ENCODE measurements at places on chromosomes 4 and X.

DNA sequence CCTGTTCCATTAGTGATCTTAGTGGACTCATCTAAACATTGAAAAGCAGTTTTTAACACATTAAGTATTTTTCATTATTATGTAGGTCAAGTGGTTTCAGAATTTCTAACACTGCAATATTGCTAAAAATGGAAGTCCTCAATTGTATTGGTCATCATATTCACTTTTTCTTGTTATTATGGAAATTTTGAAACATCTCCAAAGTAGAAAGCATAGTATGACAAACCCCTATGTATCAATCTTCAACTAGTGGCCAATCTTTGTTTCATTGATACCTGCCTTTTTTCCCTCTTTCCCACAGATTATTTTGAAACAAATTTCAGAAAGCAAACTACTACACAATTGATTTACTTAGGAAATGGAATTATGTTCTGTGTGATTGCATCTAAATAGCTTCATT, 14.5 kb upstream of the ABCG2 start:
- DNase-seq: no peak

DNA sequence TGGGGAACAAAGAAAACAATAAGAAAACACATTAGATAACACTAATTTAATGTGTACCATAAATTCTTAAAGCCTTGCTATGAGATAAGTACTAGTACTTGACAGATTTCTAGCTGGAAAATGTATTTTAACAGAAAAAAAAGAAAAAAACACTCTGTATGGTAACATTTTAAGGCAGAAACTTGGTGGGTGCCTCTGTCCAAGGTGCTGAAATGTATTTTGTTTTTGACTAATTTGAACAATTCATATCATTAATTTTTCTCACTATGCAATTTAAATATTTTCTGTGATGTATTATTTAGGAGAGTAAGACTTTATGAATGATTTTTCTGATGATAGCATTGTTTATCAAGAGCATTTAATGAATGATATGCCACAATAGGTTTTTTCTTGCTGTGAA, 107.5 kb downstream of the GABRG1 start:
- DNase-seq: no peak

DNA sequence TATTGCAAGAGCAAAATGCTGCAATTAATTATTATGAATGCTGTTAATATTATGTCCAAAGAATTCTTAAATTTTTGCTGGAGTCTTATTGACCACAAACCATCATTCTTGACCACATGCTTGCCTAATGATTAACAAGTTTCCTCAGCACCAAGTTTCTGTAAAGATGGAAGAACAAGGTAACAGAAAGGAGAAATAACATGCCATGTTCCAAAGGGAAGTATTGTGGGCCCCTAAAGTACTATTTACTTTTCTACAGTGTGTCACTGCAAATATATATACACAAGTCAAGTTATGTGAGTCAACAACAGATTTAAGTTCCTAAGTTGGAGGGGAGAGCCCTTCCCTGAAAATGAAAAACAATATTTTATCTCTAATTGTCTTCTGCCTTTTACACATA, 20.6 kb downstream of the FAM47E start:
- no peak for DNase-seq

DNA sequence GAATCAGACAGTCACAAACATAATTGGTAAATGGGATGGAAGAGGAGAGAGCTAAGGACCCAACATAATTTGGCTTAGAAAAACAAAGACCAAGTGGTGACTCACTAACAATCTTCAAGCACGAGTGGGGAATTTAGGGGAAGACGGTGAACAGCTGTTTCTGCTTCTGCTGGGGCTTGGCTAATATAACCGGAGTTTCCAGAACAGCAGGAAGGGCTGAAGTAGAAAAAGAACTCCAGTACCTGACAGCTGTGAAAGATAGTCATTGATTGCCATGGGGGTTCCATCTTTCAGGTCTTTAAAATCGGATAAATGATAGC, 290.9 kb upstream of the LDB2 start:
- no peak for DNase-seq

GRCh38 chrX:118254611-118255010, 91.3 kb upstream of the WDR44 start:
- DNase-seq: peak; percentile 3

- DNase-seq: no peak
These were observed 270.4 kb downstream of the LDB2 start for GRCh38 chr4:16627999-16628398.

DNA sequence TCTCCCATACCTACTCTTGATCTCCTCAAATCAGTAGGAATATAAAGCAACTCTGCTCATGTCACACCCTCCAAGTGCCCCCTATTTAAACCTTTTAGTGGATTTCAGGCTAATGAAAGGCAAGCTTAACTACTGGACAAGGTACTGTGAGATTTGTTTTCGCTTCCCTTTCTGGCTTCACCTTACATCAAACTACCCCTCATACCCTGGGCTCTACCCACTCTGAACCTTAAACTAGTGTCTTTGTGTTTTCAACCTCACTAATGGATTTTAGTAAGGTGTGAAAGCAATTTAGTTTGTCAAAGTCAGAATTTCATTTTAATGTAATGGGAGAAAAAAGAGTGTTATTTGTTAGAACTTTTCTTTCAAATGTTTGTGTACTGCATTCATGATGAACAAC, 291.7 kb downstream of the INPP4B start:
- no peak for DNase-seq

GRCh38 chrX:139202742-139203420, 327.7 kb upstream of the F9 start:
- no peak for DNase-seq

DNA sequence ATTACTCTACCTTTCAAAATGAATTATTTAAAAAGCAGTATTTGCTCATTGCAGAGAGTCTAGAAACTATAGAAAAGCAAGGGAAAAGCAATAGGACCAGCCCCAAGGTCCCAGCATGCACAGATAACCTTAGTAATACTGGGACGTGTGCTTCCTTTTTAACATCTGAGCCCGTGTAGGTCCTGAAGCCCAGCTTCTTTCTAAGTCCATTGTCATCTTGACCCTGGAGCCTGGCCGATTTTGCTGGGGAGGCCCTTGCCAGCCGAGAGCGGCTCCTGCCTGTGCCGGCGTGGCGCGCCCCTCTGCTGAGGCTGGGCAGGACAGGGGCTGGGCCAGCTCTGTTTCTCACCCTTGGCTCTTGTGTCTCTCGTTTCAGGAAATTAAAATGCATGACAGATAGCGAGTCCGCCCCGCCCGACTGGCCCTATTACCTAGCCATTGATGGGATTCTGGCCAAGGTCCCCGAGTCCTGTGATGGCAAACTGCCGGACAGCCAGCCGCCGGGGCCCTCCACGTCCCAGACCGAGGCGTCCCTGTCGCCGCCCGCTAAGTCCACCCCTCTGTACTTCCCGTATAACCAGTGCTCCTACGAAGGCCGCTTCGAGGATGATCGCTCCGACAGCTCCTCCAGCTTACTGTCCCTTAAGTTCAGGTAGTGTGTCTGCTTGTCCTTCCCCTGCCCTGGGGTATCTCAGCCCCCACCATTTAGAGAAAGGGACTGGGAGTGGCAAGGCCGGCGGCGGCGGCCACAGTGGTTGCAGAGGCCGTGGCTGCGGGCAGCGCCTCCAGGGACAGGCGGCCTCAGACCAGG, 4.1 kb downstream of the MSANTD1 start:
- DNase-seq: no peak

GRCh38 chr4:181265370-181265769, 977.8 kb upstream of the TENM3 start:
- DNase-seq: no peak

DNA sequence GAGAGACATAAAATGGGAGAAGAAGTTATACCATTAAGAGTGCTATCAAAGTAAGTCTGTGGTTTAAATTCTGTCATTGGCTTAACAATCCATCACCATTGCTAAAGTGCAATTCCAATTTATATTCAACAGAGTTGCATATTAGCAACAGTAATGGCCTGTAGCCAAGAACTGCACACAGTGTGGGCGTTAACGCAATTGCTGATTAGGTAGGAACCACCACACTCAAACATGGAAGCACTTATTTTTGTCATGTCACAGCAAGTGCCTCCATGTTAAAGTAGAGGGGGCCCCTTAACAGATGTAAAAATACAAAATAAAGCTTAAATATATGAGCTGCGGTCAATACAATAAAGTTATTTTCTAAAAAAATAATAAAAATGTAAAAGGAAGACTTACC, 10.8 kb downstream of the LARP7 start:
- no peak for DNase-seq

- DNase-seq: no peak
These were observed 24.2 kb downstream of the RBPJ start for GRCh38 chr4:26344901-26345564.

- no peak for DNase-seq
These were observed 4.9 kb upstream of the SHISA3 start for GRCh38 chr4:42392436-42392835.

- DNase-seq: no peak
These were observed 139.7 kb downstream of the EFHC2 start for GRCh38 chrX:44203791-44204190.

- peak; percentile 67 for DNase-seq
These were observed 172.6 kb downstream of the FHIP1A start for GRCh38 chr4:151581570-151581969.

DNA sequence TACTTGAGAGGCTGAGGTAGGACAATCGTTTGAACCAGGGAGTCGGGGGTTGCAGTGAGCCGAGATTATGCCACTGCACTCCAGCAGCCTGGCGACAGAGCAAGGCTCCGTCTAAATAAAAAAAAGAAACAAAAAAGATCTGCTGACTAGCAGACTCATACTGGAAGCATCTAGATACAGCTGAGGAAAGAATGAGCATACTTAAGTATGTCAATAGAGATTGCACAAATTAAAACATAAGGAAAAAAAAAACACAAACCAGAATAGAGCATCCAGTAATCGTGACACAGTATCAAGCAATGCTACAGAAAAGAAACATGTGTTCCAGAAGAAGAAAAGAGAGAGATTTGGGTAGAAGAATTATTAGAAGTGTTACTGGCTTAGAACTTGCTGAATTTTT, 105.5 kb upstream of the SPOCK3 start:
- DNase-seq: no peak

- no peak for DNase-seq
These were observed 104.6 kb downstream of the TMEM144 start for GRCh38 chr4:158314756-158315487.

DNA sequence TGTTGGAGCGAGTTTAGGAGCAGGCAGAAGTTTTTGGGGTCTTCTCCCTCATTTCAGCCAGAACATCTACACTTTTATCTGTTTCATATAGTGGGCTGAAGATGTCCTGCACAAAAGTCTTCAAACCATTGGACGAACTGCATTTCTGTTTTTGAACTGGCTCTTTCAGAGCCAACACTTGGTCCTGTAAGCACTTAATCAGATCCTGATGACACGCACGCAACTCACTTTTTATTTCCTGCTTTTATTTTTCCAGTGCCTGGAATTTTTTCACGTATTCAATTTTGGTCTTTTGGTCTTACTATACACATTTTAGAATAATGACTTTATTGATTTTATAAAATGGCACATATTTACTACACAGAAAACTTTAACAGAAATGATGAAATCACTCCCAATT, 40.2 kb upstream of the NKX3-2 start:
- no peak for DNase-seq

DNA sequence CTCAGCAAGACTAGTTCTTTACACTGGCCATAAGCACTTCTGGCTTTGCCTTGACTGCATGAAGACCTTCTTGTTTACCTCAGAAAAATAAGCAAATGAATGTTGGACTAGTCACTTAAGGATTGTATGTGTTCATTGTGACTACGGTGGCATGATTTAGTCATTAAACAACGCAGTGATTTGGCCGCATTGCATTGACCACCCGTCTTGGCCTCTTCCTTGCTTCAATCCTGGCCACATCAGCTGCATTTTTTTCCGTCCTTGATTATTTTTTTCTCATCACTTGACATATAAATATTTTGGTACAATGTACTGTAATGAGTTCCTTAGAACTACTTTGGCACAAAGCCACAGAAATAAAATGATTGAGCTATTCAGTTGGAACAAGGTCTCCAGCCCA, 656.2 kb downstream of the RAB28 start:
- DNase-seq: no peak

DNA sequence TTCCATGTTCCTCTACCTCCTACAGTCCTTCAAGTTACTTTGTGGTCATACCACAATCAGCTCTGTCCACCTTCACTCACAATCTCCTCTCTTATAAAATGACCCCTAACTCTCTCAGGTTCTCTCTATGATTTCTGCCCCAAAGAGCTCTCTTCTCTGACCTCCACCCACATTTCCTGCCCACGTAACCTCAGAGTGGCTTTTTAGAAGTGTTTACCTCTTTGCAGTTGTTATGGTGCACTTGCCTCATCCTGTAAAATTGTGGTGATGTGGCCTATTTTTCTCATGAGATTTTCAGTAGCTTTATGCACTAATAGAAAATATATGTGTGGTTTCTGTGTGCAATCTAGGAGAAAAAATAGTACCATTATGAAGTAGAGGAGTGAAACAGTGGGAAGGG, 215.8 kb downstream of the PACRGL start:
- DNase-seq: no peak

DNA sequence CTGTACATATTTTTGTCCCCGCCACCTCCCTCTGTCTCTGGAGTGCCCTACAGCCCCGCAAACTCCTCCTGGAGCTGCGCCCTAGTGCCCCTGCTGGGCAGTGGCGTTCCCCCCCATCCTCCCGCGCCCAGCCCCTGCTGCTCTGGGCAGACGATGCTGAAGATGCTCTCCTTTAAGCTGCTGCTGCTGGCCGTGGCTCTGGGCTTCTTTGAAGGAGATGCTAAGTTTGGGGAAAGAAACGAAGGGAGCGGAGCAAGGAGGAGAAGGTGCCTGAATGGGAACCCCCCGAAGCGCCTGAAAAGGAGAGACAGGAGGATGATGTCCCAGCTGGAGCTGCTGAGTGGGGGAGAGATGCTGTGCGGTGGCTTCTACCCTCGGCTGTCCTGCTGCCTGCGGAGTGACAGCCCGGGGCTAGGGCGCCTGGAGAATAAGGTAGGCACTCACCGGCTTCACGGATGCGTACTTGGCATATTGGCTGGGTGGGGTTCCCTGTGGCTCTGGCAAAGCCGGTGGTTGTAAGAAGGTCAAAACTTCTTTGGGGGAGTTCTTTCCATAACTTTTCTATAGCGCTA, 653 bp downstream of the HHIP start:
- DNase-seq: no peak

DNA sequence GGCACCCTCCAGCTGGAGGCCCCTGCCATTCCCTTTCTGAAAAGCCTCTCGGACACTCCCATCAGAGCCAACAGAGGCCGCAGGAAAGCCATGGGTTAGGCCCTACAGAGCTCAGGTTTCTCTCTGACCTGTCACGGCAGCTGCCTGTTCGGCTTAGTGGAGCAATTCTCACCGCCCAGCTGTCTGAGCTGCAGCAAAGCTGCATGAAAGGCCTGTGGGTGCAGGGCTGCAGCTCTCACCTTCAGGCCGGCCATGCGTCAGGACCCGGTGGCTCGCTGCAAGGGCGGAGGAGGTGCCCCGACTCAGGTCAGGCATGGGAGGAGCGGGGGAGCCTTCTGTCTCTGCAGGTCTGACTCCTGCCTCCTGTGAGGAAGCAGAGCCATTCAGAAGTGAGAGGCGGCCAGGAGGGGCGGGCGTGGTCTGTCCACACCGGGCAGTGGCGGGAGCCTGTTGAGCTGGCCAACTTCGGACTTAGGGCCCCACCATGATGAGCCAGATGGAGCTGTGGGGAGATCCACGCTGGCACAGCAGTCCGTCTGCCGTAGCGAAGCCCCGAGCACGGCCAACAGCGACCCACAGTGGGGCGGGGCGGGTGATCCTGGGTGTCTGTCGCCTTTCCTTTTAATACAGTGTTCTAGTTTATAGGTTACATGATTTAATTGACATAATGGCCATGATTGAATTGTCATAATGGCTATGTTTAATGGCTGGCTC, 23.4 kb downstream of the PDE6B start:
- no peak for DNase-seq

- DNase-seq: no peak
These were observed 103.2 kb upstream of the PSAPL1 start for GRCh38 chr4:7537853-7538400.

Measured in NCI-H1417 treated with DMSO at 0.1 percent for 48 hours (cell line).